ENCODE measurements at places on chromosomes 11 and 22. TPM values are rescaled to one million over a fixed set of nuclear protein-coding genes. Genes with fewer than 3 reads are reported as not detected.

FAM227A gene
- total RNA-seq: 0.88 TPM

NAALAD2 gene
- 7.7 TPM for total RNA-seq

ZMAT5 gene
- 17.4 TPM for total RNA-seq

GDPD4 gene
- total RNA-seq: not detected

MADD gene
- total RNA-seq: 52.2 TPM

FREY1 gene
- total RNA-seq: 3.0 TPM

OSBPL5 gene
- 12.9 TPM for total RNA-seq

SLC17A6 gene
- total RNA-seq: not detected

KDM4D gene
- total RNA-seq: 0.17 TPM
